ENCODE measurements at places on chromosomes 7 and 10. TPM values are rescaled to one million over a fixed set of nuclear protein-coding genes. Genes with fewer than 3 reads are reported as not detected.

DNA sequence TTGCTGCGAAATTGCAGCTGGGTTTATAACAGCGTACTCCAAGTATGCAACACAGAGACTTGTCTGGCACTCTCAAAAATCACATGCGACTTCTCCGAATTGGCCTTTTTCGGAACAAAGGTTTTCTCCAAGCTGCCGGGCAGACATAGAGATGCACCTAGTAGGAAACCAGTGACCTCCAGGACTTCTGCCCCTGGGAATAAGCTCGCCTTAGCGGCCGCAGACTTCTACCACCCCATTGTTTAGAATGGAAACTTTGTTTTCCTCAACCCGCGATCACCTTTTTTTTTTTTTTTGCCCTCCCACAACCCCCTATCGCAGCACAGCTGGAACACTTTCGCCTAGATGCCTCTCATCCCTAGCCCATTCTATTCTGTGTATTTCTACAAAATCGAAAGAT lies 4.9 kb upstream of the HOXA10 start:
- no peak for DNase-seq

DNA sequence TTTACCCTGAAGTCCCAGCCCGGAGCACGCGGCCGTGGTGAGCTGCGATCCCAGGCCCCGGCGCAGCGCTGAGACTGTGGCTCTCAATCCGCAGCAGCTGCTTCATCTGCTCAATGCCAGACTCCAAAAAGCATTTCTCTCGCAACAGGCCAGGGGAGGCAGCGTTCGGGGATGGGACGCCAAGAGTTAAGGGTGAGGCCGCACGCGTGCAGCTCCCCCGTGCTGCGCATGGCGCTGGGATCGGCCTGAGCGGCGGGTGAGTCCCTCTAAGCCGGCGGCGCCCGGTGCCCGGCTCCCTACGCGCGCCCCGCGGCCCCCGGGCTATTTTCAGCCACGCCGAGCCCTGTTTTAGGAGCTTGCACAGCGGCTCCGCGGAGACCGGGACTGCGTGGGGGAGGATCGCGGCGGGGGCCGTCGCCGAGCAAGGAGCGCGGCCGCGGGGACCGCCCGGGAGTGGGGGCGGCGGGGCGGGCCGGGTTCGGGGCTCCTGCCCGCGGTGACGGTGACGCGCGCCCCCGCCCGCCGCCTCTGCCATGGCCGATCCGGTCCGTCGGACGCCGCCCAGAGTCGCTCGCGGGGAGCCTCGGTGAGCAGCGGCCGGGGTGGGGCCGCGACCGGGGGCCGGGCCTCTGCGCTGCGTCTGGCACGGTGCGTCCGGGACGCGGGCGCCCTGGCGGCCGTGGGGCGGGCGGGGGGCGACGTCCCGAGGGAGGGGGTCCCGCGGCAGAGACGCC lies 29.4 kb upstream of the JAKMIP3 start:
- DNase-seq, result no peak

DNA sequence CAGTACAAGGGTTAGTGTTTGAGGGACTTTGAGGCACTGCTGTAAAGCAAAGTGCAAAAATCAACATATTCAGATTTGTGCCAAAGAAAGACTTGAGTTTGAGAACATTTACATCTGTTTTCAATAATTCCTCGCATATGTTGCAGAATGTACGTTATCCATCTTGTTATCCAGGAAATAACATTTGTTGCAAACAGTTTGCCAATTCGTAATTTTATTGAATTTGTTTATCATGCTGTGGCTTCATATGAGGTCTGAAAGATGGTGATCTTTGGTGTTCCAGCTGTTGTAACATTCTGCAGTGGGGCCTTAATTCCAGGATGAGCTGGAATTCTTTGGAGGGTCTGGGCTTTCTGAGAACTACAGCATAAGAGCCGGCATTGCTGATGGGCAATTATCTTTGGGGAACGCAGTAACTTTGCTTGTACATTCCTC lies 396.2 kb downstream of the LRMDA start:
- no peak for DNase-seq

The TDRD1 gene
- total RNA-seq, result 0.78 TPM

The ENO4 gene
- not detected for total RNA-seq

The SHTN1 gene
- 26.1 TPM for total RNA-seq

- DNase-seq, result no peak
Observed at GRCh38 chr10:110358278-110358677, 53.6 kb upstream of the SMNDC1 start.

The AGR2 gene
- total RNA-seq, result not detected

- DNase-seq, result no peak
Observed at GRCh38 chr7:47195641-47196040, 386.3 kb downstream of the TNS3 start.

- DNase-seq, result no peak
Observed at GRCh38 chr10:48929413-48929990, 10.1 kb downstream of the LRRC18 start.

- DNase-seq, result no peak
Observed at GRCh38 chr10:89377705-89378637, at the start of gene IFIT1B. TSS of gene IFIT1B (plus strand) at chr10:89378056. CDS start at chr10:89378136, 80 bp downstream.

DNA sequence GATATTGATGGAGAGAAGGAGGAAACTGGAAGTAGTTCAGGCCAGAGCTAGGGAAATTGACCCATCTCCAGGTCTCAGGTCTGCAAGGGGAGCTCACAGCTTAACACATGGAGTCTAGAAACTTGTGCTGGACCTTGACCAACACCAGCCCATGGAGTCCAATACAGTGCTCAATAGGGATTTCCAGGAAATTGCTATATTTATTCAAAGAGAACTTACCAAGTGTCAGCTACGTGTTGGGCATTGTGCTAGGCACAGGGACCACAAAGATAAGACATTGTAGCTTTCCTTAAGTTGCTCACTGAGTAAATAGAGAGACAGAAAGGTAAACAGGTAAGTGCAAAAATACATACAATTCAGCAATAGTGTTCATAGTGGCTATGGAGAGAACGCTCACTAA lies 72.7 kb upstream of the ATRNL1 start:
- DNase-seq, result no peak

The TEX47 gene
- not detected for total RNA-seq

The GRM3 gene
- total RNA-seq, result not detected

The PPP1R9A gene
- total RNA-seq, result 12.0 TPM

- DNase-seq, result no peak
Observed at GRCh38 chr10:71138166-71138830, 74.1 kb upstream of the UNC5B start.

DNA sequence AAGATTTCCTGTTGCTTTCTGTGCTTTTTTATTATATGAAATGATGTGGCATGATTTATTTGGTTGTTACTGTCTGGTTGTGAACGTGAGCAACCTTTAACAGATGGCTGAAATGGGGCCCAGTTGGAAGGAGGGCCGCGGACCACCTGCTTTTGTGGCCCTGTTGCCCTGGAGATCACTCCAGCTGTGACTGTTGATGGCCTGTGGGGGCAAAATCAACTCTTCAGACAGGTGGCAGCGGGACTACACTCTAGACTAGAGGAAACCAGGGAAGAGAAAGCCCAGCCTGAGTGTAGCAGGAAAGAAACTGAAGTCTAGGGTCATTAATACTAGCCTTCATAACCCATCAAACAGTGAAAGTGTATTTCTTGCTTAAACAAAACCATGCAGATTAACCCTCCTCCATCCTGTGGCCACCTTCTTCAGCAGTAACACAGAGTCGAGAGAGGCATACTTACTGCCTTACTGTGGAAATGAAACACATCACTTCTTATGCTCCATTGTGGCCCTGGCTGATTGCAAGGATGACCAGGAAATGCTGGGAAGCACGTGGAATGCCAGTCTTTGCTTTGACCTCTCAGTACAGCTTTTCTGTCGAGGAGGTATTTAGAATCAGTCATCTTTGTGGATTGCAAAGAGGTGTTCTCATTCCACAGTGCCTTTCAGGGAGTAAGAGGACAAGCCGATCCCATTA lies 80.5 kb downstream of the CCNY start:
- no peak for DNase-seq

GRCh38 chr10:32379318-32379949 lies 32.5 kb upstream of the EPC1 start:
- no peak for DNase-seq

The KNDC1 gene
- 0.36 TPM for total RNA-seq

GRCh38 chr10:24408365-24408764 lies 199.4 kb downstream of the KIAA1217 start:
- no peak for DNase-seq

Data from aorta (tissue), 5 donors.